ENCODE measurements at places on chromosomes 2 and 18.

- DNase-seq = no peak
Measured at GRCh38 chr2:41719756-41720155, 328.1 kb upstream of the PKDCC start.

DNA sequence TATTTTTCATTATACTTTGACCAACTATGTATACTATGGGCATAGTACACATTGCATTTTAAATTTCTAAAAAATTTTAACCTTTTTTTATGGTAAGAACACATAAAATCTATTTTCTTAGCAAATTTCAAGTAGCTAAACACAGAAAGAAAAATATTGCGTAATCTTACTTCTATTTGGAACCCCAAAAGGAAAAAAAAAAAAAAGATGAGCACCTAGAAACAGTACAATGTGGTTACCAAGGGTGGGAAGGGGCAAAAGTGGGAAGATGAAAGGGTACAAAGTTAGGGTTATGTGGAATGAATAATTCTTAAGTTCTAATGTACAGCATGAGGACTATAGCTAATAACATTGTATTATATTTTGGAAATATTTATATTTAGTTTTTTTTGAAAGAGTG, 205.0 kb upstream of the EPHA4 start:
- no peak for DNase-seq

- no peak for DNase-seq
Measured at GRCh38 chr2:47499621-47500309, 96.8 kb downstream of the MSH2 start.

DNA sequence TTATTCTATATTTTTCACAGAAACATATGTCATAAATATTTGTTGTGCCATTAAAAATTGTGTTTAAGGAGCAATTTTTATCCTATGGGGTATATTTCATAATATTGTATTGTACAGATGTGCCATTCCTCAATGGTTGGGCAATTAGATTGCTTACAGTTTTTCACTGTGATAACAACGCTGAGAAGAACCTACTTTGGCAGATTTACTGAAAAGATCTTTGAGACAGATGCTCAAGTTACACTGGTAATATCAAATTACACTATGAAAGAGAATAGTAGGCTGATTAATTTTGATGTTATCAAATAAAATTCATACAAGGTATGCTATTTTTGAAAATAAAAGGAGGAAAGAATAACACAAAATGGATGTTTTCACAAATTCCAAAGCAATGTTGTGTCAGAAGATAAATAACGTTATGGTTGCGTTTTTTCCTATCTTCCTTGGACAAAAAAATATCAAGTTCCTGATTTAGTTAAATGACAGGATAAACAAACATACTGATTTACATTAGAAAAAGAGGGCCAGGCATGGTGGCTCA, 335.1 kb upstream of the ZNF521 start:
- DNase-seq = no peak

DNA sequence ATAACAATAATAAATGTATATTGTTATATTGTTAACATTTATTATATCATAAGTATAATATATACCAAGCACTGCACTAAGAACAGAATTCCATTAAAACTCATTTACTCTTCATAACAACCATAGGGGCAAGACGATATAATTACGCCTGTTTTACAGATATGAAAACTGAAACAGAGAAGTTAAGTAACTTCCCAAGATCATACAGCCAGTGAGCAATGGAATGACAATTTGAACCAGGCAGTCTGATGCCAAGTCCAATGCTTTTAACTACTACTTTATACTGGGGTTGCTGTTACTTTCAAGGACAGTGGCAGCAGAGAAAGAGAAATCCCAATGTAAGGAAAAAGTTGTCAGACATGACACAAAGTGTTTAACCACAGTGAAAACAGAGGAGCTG, 338.8 kb upstream of the ID2 start:
- no peak for DNase-seq

DNA sequence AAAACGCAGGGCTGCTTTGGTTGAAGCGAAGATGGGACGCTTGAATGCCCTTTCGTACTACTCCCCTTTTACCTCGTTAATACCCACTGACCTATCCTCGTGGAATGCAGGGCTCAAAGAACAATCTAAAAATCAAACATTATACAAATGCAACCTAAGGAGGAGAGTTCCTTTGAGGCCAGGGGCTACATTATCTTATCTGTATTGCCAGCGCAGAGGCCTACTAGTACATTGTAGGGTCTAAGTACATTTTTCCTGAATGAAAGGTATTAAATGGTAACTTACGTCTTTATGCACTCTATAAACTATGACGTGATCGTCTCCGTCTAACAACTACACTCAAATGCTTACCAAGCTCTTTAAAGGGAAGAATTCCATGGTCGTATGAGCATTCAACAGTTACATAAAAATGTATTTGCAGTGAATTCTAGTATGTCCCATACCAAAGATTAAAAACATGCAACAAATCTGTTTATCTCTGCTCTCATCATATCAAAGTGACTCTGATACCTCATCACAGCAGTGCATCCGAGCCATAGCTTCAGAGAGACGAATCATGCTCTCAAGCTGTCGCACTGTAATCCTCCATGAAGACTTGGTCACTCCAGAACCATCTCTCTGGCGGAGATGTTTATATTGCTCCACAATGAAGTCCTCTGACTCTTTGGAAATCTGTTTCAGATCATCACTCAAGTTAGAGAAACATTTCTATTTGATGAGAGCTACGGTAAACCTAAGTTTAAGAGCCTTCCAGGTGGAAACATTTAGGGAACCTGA, 14.1 kb upstream of the LCT start:
- DNase-seq = no peak

- DNase-seq = no peak
Measured at GRCh38 chr2:38948995-38949394, 59.3 kb downstream of the ARHGEF33 start.

- no peak for DNase-seq
Measured at GRCh38 chr2:43642363-43642762, 5.3 kb downstream of the PLEKHH2 start.

DNA sequence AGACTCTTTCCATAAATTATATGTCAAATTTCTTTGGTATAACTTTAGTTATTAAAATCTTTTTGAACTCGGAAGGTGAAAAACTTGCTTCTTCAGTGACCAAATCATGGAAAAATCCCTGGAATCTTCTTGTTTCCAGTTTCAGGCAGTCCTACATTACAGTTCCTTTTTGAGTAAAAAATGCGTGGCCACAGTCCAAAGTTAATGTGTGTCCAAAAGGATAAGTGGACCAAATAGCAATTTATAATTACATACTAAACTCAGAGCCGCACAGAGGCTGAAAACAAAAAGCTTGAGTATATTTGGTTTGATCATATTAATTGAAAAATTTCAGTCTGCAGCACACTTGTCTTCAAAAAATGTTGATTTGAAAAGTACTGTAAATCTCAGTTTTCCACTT, 28.4 kb upstream of the DYNC2LI1 start:
- DNase-seq = peak; percentile 45

DNA sequence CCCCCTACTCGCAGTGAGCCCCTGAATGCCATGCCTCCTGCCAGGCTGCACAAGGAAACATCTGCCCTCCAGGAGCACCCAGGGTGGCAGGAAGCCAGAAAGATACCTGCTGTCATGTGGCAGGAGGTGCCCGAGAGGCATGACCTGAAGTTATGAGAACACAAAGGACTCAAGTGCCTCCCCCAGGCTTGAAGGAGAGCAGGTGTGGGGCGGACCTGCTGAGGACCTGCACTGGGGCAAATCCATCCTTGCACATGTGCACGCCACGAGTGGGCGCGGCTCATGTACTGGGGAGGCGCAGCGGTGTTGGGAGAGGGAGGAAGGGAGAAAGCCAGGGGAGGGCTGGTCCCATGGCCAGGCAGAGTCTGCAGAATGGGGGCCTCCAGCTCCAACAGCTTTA, 26.9 kb downstream of the SDC1 start:
- DNase-seq = no peak

DNA sequence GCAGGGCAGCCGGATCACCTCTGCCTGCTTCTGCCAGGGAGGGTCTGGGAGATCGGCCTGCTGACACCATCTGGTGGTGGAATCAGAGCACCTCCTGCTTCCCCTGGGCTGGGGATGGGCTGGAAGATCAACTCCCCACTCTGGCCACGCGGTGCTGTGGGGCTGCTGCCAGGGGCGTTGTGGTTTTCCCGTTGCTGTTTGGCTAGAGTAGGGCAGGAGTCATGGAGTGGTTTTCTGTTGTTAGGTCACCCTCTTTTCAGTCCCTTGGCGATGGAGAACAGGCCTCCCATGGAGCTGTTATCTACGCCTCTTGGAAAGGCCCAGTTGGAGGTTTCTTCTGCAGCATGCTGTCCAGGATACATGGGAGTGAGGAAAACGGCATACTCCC, 15.2 kb downstream of the BCL2L11 start:
- DNase-seq = no peak

DNA sequence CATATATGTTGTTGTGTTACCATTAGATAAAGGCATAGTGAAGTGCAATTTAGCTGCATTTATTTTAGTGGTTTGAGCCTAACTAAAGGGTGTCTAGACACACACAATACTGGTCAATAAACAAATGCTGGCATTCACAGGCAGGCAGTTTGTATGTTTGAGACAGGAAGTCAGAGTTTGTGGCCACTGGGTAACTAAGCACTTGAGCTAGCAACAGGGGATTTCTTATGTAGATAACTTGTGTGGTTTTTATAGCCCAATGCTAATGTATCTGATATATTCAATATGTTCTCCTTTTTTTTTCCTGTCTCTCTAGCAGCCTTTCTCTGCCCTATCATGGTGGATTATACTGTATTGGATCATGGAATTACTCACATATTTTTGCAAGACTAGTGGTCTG, 38.1 kb downstream of the LRRTM4 start:
- no peak for DNase-seq

DNA sequence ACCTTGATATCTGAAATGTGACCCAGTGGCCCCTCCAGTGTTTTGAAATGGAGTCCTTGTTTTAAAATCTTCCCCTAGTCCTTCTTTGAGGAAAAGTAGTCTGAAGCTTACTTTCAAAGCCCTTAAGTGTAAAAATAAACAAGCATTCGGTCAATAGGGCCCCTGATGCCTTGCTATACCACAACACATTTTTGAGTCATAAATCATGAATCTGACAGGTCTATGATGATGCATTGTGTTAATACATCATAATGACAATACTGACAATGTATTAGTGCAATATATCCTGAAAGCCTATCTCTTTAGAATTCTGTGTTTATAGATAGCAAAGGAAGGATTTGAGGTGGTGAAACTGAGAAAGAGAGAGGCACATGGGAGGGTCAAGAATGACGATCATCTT, 464.2 kb downstream of the MEIS1 start:
- DNase-seq = no peak

DNA sequence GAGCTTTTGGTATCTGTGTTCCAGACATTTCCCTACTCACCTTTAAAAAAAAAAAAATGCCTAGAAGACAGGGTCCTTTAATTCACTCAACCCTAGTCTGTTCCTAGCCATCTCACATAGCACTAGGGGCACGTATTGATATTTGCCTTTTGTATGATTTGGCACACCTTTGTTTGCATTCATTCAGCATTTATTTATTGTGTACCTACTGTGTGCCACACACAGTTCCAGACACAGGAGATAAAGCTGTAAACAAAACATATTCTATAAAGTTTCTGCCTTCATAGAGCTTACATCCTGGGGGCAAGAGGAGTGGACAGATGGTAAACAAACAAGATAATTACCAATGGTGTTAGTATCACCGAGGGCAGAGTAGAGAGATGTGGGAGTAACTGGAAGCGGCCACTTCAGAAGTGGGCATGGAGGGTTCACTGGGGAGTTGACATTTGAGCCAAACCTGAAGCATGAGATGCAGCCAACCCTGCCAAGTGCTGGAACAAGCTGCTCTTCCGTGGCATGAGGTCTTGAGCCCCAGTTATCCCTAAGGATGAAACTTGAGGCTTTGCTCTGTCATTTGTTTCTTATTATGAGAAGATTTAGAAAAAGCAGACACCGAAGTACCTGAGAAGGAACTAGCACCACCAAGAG, 18.2 kb downstream of the MAPRE2 start:
- DNase-seq = no peak

DNA sequence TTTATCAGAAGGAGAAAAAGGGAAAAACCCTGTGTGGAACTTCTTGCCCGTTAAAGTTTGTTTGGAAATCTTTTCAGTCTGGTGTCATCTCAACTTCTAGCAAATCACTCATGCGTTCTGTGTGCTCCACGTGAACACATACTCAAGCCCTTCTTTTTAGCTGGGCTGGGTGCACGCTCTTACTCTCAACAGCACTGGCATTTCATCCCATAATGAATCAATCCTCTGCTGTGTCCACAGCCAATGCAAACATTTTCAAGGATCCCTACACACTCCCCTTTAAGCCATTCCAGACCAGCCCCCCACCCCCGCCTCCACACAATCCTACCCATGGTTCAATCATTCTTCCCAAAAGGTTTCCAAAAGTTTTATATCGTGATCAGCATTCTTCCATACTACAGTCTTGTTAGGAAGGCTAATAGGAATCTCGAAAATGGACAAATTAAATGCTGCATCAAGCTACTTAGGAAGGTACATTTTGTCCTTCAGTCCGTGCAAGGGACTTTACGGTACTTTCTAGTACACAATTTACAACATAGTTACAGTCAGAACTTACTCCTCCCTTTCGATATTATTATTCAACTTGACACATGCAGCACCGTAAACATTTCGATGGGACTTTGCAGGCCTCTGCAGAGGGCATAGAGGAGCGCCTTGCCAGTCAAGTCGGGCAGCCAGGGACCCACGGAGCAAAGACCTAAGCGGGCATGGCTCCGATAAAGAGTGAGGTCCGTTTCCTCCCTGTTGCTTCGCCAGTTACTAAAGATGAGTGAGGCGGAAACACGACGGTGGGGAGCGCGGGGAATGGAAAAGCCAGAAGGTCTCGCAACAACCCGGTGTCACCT, 1.4 kb downstream of the PTGR3 start:
- no peak for DNase-seq

GRCh38 chr18:3688690-3689089, 238.7 kb downstream of the TGIF1 start:
- no peak for DNase-seq

DNA sequence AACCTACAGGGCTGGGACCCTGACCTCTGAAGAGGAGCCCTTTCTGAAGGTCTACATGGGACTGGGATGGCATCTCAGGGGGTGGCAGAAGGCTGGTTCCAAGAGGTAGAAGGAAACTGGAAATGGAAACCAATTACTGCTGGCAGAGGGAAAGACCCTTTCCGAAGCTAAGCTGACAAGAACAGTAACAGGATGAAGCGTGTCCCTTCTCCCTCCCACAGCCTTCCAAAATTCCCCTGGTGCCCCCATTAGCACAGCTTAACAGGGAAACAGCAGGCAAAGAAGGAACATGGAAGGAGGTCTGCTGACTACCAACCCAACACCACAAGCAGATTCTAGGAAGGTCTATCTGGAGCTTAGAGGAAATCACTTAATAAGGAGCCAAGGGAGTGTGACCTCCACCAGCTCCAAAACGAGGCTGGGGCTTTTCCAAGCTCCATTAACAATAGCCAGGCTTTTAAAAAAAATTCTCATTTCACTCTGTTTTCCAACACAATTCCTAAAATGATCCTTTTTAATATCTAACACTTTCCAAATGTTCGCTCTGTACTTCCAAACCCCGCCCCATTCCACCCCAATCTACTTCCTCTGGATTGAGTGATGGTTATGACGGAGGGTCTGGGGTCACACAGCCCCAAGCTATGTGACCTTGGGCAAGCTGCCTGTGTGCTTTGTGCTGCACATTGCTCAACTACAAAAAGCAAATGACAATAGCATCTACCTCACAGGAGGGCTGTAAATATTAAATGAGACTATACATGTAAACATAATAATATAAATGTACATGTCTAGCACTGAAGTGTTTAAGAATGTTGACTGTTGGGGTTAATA, 55.2 kb downstream of the STK39 start:
- no peak for DNase-seq
